ENCODE measurements at places on chromosomes 2 and 18.

DNA sequence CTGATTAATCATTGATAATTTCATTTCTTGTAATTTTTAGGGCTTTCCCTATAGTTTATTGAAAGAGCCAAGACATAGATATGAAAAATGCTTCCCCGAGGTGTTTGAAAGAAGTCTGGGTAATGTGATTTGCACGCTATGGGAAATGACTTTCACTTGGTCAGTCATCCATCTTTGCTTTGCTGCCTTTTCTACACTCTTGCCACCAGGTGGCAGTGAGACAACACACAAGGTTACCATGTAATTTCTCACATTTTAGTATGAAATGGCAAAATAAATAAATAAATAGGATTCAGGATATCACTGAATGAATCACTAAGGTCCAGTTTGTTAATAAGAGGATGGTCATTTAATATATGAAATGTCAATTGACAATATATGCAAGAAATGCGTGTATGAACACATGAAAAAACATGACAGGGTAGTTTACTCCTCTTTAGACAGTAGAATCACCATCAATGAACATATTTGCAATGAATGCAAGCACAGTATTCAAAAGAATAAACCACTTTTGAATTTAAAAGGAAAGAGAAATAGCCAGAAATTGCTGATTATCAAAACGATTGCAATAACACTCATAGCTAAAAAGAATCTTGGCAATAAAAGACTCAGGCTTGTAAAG lies 52.2 kb upstream of the KCNH7 start:
- no peak for DNase-seq

- no peak for DNase-seq
Measured at GRCh38 chr2:11870064-11870463, 123.6 kb downstream of the LPIN1 start.

DNA sequence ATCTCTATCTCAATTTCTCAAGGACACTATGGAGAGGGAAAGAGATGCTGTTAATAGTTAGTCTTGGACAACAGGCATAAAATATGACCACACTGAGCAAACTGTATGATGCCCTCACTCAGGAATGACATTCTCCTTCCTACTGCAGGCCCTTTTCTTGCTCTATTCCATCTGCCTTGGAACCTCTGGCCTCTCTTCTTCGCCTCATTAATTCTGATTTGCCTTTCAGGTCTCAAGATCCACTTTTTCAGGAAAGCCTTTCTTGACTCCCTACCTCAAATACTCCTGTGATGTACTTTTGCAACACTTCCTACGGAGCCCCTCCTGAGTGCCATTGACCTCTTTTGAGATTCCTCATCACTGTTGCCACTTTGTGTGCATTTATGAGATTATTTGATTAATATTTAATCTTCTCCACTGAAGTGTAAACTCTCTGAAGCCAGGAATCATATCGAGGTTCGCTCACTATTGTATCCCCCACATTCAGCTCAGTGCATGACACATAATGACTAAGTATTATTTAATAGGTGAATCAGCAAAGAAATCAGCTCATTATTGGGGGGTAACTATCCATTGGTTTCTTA lies 21.3 kb upstream of the SPP2 start:
- DNase-seq: no peak

- no peak for DNase-seq
Measured at GRCh38 chr2:207008105-207008990, 69.0 kb downstream of the CPO start.

DNA sequence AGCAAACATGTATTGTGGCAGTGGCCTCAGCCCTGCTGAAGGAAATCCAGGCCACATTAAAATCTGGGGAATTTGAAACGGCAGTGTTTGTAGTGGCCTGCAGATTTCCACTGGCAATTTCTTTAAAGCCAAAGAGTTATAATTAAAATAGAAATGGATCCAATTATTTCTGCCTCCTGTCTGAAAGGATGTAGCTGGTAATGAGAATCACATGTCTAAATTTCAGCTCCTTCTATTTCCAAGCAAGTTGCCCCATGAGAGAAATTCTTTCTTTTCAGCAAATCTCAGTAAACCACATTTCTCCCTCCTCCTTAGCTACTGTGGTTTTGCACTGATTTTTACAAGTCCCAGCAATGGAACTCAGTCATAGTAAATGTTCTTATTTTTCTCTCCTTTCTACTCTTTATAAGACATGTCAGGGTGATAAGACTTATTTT lies 55.4 kb upstream of the ZNF396 start:
- DNase-seq: no peak

GRCh38 chr2:79994161-79994560 lies 310.4 kb downstream of the LRRTM1 start:
- no peak for DNase-seq

DNA sequence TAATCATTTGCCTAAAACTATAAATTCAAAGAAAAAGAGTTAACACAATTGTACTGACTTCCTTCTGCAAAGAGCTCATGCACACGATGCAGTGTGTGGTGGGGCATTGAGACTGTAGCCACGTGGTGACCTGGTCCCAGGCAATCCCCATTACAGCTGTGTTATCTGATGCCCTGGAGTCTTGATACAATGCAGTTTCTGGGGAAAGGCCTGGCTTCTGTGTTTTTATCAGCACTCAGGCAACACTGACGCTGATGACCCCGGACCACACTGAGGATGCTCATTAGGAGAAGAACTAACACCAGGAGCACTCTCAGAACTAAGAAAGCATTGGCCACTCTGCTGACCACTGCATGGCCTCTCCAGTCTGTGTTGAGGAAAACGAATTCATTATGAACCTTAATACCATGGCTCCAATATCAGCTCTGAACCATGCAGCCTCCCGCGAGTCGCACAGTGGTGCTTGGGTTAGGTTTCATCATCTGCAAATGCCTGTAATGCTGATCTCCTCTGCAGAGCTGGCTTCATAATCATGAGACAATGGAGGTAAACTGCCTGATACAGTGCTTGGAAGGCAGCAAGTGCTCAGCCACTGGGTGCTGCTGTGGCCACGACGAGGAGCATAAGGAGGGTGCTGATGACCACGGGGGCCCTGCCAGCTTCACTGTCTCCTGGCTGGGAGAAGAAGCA lies 218.5 kb downstream of the MYT1L start:
- DNase-seq: no peak

- no peak for DNase-seq
Measured at GRCh38 chr2:174235680-174236079, 12.7 kb downstream of the OLA1 start.

- no peak for DNase-seq
Measured at GRCh38 chr2:41151746-41152145, 699.9 kb upstream of the SLC8A1 start.

DNA sequence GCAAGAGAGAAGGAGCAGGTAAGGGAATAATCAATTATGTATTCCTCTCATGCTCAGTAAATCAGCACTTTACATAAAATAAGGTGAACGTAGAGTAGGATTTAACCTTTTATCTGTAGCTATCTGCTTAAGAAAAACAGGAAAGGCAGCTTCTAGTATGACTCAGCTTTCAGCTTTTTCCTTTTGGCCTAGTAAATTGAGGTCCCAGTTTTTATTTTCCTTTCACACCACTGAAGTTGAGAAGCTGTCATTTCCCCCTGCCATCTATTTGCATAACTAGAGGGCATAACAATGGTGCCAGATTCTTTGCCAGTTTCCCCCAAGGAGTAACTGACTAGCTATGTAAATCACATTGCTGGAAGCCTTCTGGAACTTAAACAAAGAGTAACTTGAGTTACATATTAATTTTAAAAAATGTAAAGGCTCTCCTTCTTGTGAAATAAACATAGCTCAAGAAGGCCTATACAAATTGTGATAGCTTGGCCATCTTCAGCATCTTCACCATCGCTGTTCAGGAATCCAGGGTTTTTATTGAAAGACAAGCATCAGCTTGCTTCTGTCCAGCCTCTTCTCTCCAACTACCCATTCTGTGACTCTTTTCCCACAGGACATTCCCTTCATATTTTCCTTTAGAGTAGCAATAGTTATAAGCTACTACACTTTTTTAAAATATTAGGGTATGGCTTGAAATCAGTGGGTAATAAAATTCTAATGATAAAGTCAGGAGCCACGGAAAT lies 97.0 kb downstream of the KYNU start:
- DNase-seq: no peak

GRCh38 chr2:2762913-2763312 lies 431.8 kb upstream of the MYT1L start:
- DNase-seq: no peak

DNA sequence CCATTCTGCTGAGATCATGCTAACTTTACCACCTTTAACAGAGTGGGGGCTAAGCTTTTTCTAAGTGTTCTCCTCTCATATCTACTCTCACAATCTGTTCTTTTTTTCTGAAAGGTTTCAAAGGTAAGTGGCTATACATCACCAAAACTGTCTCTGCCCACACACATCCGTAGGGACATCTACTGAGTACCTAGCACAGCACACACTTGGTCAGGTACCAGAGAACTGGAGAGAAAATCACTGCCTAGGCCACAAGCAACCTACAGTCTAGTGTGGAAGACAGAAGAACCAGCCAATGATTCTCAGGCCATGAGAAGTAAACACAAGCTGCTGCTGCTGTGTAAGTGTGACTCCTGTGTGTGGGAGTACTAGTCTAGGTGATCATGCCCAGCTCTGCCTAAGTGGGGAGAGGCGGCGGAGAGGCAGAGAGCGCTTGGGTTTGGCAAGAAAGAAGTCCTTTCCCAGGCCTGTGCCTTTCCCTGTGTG lies 176.1 kb upstream of the ZFP36L2 start:
- no peak for DNase-seq

GRCh38 chr2:102335871-102336366 lies 19.7 kb upstream of the IL18R1 start:
- no peak for DNase-seq

DNA sequence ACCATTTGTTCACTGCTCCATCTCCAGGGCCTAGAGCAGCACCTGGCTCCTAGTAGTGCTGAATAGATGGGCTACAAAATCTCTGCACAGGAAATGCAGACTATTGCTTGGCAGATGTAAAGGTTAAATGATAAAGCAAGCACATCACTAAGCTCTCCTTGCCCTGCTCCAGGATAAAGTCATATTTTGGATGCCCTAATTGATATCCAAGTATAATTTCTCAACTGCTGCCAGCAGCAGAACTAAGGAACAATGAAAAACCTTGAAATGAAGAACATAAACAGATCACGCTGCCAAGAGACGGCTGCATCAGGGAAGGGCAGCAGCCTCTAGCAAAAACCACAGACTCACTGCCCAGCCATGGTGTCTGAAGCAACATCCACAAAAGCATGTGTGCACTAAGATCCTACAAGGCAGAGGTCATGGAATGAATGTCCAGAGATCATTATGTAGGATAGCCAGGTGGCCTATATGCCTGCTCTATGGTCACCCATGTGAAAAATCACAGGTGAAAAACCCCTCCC lies 134.7 kb downstream of the TMEM163 start:
- no peak for DNase-seq

DNA sequence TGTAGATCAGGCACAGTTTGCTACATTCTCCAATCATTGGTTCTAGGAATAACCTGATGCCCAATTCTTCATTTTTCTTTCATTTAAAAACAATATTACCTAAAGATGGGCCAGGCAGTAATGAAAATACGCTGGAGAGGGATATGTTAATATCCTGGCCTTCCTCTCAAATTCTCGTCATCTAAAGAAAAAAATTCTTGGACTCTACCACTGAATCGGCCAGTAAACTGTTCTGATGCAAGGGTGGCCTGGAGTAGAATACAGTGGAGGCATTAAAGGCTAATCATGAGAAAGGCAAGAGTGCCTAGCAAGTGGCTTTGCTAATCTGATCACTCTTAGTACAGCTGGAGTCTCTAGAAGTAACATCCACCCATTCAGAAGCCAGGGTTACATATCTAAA lies 157.7 kb downstream of the ANTXR1 start:
- no peak for DNase-seq

- DNase-seq: no peak
Measured at GRCh38 chr2:218006741-218007140, 3.9 kb upstream of the TNS1 start.

- no peak for DNase-seq
Measured at GRCh38 chr2:74548900-74549826, 4.6 kb downstream of the LOXL3 start.

DNA sequence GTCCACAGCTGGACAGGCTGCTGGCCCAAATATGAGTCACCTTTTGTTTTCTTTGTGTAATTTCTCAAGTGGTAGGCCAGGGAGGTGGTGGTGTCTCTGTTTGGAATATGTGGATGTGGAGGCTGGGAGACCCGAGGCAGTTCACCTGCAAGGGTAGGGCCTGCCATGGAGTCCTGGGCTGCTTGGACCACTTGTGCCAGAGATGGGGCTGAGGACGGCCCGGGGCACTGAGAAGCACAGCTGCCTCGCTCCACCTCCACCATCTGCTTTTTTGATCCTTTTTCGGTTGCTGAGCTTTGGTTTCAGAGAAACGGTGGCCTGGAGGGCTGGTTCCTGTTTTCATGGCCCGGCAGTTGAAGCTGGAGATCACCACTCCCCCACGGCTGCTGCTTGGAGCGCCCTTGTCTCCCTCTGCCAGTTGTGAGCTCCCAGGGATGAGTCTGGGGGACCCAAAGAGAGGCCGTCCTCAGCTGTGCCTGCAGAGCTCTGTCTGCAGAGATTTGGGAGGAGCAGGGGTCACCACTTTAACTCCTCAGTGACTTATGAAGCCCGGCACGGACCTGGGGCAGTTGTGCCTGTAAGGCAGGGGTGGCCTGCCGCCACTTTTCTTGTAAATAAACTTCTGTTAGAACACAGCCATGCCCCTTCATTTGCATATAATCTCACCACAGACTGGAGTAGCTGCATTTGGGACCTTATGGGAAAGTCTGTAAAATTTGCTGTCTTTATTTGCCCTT lies 67.6 kb upstream of the MCFD2 start:
- DNase-seq: no peak

GRCh38 chr2:26444236-26444635 lies 33.7 kb downstream of the OTOF start:
- no peak for DNase-seq

DNA sequence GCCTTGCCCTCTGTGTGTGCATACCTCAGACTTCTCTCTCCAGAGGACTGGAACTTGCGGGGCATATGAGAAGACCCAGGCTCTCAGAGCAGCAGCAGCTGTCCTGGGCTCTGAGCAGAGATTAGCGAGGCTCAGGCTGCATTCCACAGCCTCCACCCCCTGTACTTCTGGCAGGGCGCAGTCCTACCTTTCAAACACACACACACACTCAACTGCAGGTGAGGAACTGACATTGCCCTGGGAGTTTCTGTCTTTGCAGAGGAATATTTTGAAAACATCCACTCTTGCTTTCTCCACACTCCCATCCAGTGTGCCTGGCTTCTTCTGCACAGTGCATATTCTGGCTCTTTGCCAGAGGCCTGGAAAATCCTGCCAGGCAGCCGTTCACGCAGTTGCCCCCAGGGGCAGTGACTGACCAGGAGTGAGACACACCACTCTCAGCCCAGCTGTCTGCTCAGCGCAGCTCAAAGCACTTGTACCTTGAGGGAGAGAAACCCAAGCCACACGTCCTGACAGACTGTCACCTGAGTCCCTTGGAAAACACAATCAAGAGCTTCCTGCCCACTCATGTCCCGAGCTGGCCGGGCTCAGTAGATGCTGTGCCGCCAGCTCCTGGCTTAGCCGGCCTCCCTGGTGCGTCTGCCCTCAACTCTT lies 460.8 kb downstream of the RNF144A start:
- no peak for DNase-seq

DNA sequence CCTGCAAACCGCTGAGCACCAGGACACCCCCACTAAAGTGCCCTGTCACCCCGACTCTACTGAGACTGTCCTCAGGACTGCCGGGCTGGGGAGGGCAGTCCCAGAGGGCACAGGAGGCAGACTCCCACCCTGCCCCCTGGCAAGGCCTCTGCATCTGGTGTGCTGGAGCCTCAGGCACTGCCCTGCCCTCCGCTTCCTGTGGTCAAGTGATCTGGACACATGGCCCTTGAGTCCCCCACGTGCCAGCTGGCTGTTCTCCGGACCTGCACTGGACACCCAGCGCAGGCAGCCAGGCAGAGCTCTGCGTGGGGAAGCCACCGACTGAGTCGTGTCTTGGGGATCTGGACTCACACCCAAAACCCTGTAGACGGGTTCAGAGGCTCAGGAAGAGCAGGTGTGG lies 217.7 kb downstream of the TWIST2 start:
- no peak for DNase-seq
